Iris pigment epithelial cell (primary cell): ENCODE measurements at places on chromosomes 16 and 17.
A peak's percentile ranks its signal among the peaks of the same experiment; 100 is the strongest.

- no peak for DNase-seq
These were observed 10.4 kb upstream of the SMG8 start for GRCh38 chr17:59199398-59199797.

DNA sequence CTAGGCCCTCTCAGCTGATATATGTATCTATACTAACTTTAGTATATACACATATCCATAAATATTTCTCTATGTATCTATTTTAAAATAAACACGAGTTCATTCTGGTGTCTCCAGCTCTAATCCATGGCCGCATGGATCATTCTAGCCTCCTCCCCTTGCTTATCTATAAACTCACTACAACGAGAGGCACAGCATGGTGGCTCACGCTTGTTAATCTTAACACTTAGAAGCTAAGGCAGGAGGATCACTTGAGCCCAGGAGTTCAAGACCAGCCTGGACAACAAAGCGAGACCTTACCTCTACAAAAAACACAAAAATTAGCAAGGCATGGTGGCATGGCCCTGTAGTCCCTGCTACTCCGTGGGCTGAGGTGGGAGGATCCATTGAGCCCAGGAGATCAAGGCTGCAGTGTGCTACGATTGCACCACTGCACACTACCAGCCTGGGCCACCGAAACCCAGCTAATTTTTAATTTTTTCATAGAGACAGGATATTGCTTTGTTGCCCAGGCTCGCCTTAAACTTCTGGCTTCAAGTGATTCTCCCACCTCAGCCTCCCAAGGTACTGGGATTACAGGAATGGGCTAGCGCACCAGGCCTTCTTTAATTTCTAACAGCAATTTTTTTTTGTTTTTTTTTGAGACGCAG lies 3.9 kb upstream of the ZNF207 start:
- no peak for DNase-seq

DNA sequence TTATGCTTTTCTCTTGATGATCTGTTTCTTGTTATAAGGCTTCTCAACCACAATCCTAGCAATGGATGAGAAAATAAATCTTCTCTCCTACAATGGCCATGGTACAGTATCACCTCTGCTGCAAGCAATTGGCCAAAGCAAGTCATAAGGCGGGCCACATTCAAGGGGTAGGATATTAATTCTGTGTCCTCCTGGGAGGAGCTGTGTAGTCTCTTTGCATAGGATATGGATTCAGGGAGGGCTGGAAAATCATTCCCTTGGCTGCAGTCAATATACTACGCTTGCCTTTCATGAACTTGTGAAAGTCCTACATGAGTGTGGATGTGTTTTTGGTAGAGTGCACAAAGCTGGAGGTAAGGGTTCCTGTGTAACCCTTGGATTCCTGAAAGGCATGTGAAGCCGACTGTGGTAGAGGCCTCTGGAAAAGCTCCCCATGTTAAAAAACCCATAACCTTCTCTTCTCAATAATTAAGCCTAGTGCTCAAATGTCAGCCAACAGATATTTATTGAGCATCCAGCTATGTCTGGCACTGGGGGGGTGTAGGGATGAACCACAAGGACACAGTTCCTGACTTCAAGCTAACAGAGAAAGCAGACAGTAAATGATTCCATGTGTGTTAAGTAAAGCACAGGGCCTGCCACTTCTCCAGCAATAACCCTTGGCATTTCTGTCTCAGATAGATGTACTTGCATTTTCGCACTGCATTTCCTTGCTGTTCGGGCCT lies 147.6 kb upstream of the HS3ST3A1 start:
- no peak for DNase-seq

DNA sequence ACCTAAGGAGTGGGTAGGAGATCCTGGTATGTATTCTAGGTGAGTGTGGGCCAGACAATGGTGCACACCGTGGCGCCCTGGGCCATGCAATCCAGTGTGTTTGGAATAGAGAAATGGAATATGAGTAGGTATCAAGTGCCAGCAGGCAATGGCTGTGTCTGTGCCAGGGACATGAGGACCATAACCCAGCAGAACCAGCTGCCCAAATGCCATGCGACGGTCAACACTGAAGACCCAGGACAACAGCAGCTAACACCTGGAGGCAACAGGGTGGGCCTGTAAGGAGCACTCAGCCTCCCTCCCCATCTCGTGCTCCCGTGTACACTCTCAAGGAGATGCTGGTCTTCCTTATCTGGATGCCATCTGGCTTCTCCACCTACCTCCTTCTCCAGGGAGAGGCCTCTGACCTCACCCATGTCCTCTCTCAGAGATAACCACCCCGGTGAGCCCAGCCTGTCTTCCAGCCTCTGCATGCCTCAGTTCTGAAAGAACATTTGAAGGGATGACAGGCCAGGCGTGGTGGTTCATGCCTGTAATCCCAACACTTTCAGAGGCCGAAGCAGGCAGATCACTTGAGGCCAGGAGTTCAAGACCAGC lies 750 bp upstream of the GSDMB start:
- DNase-seq = no peak

DNA sequence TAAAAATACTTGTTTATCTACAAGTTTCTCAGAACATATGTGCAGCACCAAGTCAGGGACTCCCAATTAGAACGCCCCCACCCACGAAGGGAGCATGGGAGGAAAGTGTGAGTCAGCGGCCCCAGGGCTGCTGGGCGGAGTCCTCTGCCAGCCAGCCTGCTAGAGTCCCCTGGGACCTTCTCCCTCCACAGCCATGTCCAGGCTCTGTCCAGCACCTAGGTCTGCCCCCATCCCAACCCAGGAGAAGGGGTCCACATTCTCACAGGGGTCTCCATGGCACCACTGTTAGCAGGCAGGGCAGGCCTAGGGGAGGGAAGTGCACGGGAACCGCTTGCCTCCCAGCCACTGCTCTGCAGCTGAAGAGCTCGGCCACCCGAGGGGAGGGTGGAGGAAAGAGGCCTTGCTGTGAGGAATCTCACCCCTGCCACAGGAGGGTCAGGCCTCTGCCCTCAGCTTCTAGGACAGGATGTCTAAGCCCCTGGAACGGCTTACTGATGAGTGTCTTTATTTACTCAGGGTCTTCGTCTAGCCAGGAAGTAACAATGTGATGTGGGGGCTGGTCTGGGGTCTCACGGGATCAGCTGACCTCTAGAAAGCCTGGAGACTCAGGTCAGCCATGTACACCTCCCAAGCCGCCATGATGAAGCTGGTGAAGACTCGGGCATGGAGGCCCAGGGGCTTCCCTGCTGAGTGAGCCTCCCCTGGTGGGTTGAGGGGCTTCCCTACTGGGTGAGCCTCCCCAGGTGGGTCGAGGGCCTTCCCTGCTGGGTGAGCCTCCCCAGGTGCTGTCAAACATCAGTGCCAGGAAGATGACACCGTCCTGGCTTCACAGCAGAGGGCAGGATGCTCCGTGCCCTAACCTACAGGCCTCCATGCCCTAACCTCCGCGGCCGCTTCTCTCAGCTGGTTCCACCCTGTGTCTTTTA lies 190.3 kb downstream of the RBFOX3 start:
- DNase-seq = peak; percentile 12
